ENCODE measurements at places on chromosomes 2 and 18.

DNA sequence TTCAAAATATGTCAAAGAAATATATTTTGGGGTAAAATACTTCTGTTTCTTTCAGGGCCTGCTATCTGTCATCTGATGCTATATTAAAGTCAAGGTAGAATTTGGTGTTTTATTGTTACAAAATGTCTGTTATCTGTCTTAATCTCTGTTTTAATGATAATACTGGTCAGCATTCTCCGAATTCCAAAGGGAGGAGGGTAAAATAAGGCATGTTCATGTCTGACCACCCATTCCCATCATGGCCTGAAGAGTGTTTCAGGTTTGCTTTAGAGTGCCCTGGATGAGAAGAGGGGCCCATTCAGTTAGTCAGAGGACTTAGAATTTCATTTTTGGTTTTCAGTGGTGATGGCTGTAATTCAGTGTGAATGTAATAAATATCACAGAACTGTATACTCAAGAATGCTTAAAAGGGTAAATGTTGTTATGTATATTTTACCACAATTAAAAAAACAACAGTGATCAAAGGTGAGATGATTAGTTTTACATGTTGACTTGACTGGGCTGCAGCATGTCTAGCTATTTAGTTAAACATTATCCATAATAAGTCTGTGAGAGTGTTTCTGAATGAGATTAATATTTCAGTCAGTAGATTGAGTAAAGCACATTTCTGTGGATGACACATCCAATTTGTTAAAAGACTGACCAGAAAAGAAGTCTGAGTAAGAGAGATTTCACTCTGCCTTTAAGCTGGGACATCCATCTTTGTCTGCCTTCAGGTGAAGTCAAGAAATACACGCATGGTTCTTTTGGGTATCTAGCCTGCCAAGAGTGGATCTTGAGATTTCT lies 467.9 kb upstream of the SYT4 start:
- no peak for DNase-seq

DNA sequence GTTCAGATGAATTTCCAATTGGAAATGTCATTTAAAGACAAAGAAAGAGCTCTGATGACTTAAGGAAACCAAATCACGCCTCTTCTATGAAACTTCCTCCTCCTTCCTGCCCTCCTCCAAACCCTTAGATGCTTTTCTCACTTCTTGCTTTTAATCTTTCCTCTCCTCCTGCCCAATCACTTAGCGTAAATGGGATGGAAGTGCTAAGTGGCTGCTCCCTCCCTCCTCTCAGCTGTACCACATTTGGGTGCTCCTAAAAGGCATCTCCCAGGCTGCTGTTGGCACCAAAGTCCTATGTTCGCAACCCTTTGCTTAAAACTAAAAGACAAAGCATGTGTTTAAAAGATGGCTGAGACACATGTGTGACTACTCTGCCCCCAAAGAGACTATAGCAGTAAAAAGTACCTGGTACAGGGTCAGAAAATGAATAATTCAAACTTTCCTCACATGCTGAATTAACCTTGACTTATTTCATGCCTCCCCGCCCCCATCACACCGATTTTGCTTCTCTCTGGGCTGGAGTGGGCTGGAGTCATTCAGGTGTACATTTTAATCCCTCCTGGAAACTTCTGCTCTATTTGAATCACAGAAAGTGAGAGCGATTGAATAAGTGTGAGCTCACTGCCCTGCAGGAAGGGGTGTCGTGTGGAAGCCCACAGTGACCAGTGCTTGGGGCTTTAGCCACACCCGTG lies 59.2 kb upstream of the KLF7 start:
- no peak for DNase-seq

GRCh38 chr2:172091000-172091641 lies 5.8 kb downstream of the DLX1 start:
- DNase-seq, result no peak

- peak; percentile 62 for DNase-seq
These were observed 234.2 kb upstream of the SPOPL start for GRCh38 chr2:138267161-138267901.
